ENCODE measurements at places on chromosomes 4 and X.

DNA sequence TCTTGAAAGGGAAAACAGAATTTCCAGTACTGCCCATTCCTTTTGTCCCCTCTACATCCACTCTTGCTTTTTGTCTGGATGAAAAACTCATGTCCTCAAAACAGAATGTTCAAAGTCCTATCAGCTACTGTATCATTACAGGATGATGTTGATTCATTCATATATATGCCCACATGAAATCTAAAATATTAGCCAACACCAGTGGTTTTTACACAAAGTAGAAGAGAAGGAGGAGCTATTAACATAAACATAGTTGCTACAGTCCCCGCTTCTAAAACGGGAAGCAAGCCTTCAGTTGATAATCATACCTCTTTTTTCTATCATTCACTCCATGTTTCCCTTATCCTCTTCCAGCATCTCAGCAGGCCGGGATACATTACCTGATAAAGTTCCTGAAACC, 7.7 kb upstream of the THOC2 start:
- DNase-seq, result no peak

DNA sequence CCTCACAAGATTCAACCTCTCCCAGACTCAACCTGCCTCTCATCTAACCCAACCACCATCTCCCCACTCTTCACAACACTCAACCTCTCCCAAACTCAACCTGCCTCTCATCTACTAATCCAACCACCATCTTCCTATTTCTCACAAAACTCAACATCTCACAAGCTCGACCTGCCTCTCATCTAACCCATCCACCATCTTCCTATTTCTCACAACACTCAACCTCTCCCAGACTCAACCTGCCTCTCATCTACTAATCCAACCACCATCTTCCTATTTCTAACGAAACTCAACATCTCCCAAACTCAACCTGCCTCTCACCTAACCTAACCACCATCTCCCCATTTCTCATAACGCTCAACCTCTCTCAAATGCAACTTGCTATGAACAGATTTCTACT, 29.8 kb downstream of the FAT1 start:
- DNase-seq, result no peak

- DNase-seq, result peak; percentile 42
Measured at GRCh38 chr4:78953769-78954666, 14.8 kb upstream of the PAQR3 start.

- DNase-seq, result no peak
Measured at GRCh38 chr4:121973816-121974215, 22.0 kb upstream of the TRPC3 start.

DNA sequence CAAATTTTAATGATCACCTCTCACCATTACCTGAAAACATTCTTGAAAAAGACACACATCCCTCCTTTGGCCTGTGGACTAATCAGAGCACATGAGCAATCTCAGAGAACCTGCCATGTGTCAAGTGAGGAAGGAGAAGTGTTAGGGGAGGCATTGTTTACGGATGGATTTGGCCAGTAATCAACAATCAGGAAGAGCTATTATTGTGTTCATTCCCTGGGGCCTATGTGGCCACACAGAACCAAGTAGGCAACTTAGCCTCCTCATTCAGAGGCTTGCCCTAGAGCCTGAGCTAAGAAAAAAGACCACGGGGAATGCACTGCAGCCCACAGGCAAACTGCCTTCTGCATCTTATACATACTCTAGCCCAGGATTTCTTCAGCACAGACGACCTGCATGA, 40.6 kb upstream of the DOCK11 start:
- no peak for DNase-seq

- no peak for DNase-seq
Measured at GRCh38 chr4:173230062-173230461, 61.5 kb downstream of the GALNT7 start.

DNA sequence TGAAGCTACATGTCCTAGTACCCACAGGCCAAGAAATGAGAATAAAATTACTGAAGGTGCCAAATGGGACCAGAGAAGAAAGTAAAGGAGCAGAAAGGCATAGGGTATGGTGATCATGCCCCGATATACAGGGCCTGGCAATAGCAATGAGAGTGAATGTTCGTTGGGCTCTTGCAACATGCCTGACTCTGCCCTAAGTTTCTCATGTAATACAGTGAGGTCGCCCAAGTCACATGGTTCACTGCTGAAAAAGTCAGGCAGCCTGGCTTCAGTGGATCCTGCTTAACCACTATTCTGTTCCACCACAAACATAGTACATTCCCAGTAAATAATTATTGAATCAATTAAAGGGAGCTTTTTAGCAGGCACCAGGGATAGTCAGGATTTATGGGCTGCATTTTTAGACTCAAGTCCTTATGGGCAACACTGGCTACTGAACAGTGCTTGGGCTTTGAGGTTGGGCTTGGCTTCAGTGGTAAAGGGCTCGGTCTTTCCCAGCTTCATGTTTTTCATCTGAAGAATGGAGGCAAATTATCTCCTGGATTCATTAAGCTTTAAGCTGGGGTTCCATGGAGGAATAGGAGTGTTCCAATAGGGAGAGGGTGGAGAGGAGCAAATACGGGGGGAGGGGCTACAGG, 67.1 kb upstream of the ZNF518B start:
- DNase-seq, result no peak

- no peak for DNase-seq
Measured at GRCh38 chrX:317424-318067, 1.1 kb downstream of the GTPBP6 start.

DNA sequence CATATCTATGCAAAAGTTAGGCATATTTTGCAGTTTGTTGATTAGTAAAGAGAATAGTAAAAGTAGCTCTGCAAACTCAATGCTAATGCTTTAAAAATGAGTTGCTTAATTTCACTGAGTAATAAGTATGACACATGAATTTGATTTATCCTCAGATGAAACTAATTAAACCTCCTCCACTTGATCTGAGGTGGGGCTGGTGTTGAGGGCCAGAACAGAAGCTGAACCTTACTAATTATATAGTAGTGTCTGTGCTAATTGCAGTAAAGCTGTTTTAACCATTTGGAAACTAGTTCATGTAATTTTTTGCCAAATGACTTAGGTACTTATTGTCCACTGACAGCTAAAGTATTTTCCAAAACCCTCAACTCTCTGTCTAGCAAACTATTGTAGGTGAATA, 7.7 kb upstream of the PGAM4 start:
- no peak for DNase-seq

DNA sequence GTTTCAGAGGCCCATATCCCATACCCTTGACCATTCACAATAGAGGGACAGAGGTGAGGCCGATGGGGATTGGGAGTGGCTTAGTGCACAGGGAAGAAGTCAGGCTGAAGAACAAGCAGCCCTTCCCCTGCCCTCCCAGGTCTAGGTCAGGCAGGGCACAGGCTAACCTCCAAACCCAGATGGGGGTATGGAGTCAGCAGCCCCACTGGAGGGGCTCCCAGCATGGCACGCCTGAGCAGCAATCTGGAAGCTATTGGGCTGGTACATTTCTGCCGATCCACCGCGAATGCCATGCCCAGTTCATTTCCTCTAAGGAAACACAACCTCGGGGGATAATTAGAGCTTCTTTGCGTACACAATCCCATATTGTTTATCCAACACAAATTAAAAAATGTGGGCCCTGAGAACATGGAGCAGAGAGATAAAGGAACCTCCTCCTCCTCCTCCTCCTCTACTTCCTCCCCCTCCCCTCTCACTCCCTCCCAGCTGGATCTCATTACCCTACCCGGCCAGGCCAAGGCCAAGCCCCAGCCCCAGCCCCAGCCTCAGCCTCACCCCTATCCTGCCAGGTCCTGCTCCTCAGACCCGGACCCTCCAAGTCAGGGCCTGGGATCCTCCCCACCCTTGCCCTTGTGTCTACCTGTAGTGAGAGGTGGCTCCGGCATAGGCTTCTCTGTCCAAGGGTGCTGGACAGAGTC, 83.0 kb downstream of the PJA1 start:
- DNase-seq, result no peak

- DNase-seq, result no peak
Measured at GRCh38 chr4:7648544-7649395, 214.0 kb upstream of the PSAPL1 start.

All from NCI-H1930 (cell line).